ENCODE measurements at places on chromosomes 4 and X.

GRCh38 chrX:70313503-70313902 is 23.6 kb downstream of the KIF4A start:
- DNase-seq, result no peak

DNA sequence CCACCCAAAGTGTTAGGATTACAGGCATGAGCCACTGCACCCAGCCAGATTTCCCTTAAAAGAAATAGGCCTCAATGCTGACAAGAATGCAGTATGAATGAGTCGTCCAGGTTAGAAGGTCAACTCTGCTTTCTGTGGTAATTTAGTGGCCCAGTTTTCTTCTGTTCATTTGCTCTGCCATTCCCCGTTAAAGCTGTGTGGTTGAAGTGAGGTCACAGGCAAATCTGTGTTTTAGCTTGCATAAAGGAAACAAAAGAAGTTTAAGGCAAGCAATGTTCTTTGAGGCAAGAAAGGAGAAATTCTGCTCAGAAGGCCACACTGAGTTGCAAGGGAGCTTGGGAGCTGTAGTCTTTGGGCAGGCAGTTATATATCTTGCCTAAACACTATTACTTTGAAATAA is 176.8 kb downstream of the LARP7 start:
- no peak for DNase-seq

- DNase-seq, result no peak
Observed at GRCh38 chrX:118507766-118508165, 12.2 kb downstream of the DOCK11 start.

DNA sequence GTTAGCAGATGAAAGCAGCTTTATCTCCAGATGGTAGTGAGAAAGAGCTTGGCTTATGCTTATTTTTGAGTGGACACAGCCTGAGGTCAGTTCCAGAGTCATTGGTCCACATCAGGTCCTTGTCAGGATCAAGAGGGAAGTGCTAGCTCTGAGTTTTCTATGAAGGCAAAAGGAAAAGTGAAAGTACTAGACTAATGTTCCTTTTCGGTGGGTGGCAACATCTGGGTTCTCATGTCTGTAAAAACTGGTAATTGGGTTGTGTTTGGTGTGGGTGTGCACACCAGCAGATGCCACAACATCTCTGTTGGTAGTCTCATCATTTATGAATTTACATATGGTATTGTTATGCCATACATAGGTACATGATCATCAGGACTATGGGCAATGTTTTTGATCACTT is 210.5 kb downstream of the PWWP3B start:
- DNase-seq, result no peak

GRCh38 chrX:73446831-73447230 is at the start of gene CDX4:
CDX4 (plus strand) TSS chrX:73447053; CDS start chrX:73447254, 201 bp downstream.
- no peak for DNase-seq

DNA sequence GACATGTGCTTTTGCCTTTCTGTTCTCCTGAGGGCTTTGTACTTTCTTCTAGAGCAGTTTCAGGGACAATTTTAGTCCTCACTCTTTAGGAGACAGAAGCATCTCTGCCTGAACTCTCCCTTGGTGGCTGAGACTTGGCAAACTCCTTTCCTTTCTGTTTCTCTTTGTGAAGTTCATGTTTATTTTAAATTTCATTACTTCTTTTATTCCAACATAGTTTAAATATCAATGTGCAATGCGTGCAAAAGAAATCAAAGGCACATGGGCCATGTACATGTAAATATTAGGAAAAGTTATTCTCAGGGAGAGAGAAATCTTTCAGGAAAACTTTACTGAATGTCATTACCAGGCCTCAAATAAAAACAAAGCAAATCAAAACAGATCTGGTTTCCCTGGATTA is 177.6 kb downstream of the RNF150 start:
- DNase-seq, result no peak

- DNase-seq, result no peak
Observed at GRCh38 chrX:54415534-54416350, 24.5 kb upstream of the TSR2 start.

DNA sequence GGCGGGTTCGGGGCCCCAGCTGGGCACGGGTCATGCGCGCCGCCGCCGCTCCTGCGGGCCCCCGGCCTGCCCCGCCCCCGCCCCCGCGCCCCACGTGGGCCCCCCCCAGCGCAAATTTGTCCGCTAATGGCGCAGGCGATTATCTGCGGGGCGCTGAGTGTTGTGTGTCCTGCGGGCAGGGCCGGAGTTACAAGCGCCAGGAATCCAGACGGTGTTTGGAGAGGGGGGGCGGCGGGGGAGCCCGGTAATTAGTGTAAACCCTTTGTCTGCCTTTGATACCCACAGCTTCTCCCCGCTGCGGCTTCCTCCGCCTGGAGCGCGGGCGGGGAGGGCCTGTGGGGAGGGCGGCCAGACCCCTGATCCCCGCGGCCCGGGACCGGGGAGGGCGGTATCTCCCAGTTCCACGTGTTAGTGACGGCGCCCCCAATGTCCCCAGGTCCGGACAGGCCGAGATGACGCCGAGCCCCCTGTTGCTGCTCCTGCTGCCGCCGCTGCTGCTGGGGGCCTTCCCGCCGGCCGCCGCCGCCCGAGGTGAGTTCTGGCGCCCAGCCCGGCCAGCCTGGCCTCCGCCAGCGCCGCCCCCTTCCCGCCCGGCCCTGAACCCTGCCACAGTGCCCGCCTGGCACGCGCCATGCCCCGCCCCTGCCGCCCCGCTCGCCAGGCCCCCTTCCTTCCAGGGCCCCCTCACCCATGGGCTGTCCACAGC is 761 bp downstream of the FGFRL1 start:
- no peak for DNase-seq

DNA sequence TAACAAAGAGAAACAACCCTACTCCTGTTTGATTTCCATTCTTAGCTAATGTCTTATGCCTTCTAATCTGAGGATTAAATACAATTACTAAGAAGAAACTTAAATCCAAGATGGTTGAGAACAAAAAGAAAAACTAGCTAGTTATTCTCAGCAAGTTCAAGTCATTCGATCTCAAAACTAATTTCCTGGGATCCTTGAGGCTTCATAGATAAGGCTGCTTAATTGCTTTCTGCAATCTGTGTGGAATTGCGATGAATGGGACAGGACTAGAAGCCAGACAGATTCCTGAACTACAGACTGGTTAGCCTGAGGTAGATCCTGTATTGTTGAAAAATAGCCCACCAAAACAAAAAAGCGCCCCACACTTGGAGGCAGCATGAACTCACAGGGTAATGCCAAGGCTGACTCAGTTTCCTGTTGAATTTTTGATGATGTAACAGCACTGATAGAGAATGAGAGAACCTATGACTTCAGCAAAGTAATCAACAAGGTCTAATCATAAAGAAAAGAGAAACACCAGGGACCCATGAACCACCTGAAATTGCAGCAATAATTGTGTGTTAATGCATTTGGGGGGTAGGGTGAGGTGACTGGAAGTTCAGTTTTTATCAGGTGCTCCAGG is 33.9 kb downstream of the KLHL15 start:
- no peak for DNase-seq

Measured in NCI-H2081 treated with DMSO at 0.1 percent for 48 hours (cell line).